NCI-H510A treated with DMSO at 0.1 percent for 48 hours (cell line): ENCODE measurements at places on chromosomes 4 and X.

GRCh38 chr4:169412046-169412445 lies 141.3 kb upstream of the SH3RF1 start:
- peak; percentile 6 for DNase-seq

DNA sequence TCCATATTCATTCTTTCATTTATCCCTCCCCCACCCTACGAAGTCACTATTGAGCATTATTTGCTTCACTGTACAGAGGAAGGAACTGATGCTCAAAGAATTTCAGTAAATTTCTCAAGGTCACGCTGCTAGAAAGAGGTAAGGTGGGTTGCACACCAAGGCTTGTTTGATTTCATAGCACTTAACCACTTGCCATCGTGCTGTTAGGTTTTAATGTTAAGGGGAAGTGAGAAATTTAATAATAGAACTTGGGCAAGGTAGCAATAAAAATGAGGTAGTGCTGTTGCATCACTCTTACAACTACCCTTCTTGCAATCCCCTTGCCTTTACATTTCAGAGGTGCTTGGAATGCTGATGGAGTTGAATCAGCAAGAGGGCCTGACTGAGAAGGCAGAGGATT lies 343.1 kb downstream of the MID1IP1 start:
- DNase-seq: no peak

DNA sequence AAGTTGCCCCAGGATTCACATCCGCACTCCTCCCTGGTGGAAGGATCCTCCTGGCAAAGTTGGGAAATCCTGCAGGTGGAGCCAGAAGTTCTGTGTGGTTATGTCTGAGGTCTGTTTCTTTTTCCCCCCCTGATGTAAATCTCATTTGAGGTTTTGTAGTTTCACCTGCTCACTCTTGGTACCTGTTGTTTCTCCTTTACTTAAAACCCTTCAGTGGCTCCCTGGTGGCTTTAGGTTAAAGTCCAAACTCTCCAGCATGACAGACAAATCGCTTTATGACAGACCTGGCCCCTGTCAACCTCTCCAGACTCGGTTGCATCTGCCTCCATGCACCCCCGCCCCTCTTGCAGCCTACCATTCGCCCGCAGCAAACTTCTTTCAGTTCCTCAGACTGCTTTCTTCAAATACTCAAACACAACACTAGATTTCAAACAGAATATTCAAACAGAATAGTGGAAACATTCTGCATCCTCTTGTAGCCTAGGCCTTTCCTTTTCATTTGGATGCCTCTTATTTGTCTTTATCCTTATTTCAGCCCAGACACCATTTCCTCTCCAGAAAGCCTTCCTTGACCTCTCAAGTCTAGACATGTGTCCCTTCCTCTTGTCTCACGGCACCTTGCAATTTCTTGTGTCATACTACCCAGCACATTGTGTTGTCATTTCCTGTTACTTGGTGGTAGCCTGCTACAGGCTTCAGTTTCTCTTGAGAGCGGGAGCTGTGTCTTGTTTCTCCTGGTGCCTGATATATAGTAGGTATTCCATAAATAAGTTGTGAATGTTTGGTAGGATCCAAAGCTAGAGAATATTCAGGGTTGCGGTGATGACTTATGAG lies 24.8 kb downstream of the IL13RA1 start:
- DNase-seq: no peak

DNA sequence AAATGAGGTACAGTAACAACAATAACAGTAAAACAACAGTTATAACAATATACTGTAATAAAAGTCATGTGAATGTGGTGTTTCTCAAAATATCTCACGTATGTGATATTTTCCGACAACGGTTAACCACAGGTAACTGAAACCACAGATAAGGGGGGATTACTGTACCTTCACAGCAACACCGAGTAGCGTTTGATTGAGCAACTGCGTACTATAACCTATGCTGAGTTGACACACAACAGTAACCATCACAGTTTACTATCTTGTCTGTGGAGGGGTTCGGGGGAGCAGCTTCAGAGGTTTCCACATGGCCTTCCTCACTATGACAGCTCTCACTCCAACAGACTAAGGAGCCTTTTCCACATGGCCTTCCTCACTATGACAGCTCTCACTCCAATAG lies 13.4 kb downstream of the RBMX2 start:
- no peak for DNase-seq

- no peak for DNase-seq
These were observed 29.6 kb downstream of the RTL5 start for GRCh38 chrX:72102126-72102525.

- peak; percentile 64 for DNase-seq
These were observed 63.6 kb downstream of the PALLD start for GRCh38 chr4:168560184-168561180.

GRCh38 chr4:186820391-186820891 lies 96.8 kb upstream of the FAT1 start:
- no peak for DNase-seq

DNA sequence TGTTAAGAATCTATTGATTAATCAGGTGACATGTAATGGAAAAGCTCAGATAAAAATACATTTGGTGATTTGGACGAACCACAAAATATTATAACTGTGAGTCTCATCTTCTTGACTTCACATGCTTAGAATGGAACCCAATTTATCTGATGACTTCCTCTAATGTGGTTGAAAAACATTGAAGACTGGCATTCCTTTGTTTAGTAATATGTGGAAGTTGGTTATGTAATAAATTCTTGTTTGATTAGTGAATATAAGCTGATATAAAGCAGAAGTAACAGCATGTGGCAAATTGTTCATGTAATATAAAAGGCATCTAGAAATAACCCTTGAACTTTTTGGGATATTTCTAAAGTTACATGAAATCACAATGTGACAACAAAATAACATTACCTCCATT lies 9.7 kb downstream of the GIMD1 start:
- no peak for DNase-seq

DNA sequence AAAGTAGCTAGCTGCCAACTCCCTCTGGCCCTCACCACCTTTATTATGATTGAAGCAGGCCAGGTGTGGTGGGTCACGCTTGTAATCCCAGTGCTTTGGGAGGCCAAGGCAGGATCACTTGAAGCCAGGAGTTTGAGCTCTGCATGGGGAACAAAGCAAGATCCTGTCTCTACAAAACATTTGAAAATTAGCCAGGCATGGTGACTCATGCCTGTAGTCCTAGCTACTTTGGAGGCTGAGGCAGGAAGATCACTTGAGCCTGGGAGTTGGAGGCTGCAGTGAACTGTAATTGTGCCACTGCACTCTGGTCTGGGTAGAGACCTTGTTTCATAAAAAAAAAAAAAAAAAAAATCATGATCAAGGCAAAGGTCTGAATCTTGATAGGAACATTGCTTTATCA lies 467.0 kb upstream of the DIPK2B start:
- no peak for DNase-seq

GRCh38 chrX:140815868-140816267 lies 106.3 kb downstream of the LINC00632 start:
- DNase-seq: no peak

- no peak for DNase-seq
These were observed 431.5 kb upstream of the BOD1L1 start for GRCh38 chr4:14059006-14059405.

- peak; percentile 51 for DNase-seq
These were observed 24.3 kb upstream of the NDNF start for GRCh38 chr4:121096629-121097028.

- DNase-seq: no peak
These were observed 138.9 kb upstream of the MID1 start for GRCh38 chrX:10759141-10759799.

DNA sequence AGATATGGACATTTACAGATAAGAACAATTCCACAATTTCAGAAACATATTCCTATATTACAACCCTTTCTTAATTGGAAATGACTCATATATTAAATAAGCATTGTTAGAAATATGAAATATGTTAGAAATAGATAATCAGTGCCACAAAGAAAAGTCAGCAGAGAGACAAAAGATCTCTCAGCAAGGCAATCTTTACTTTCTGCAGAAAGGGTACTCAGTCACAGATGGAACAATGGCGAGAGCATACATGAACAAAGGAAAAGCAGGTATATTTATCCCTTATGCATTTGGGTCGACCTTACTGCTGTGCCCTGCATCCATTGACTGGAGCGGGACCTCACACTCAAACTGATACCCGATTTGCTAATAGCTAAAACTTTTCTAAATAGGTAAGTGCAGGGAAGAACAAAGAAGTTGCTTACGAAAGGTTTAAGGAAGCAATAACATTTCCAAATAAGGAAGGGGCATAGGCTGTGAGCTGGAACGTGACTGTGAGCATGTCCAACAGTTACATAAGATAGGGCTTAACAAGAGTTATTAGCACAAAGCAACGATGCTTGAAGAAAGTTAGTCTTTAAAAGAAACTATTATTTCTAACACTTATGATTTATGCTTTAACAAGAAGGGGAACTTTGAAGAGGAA lies 40.8 kb downstream of the MGARP start:
- no peak for DNase-seq

- DNase-seq: no peak
These were observed 784.2 kb downstream of the GLUD2 start for GRCh38 chrX:121831601-121832000.

- DNase-seq: peak; percentile 22
These were observed 85.2 kb upstream of the CLCN4 start for GRCh38 chrX:10071451-10072144.

- no peak for DNase-seq
These were observed 147.3 kb downstream of the VEGFC start for GRCh38 chr4:176645246-176645960.

DNA sequence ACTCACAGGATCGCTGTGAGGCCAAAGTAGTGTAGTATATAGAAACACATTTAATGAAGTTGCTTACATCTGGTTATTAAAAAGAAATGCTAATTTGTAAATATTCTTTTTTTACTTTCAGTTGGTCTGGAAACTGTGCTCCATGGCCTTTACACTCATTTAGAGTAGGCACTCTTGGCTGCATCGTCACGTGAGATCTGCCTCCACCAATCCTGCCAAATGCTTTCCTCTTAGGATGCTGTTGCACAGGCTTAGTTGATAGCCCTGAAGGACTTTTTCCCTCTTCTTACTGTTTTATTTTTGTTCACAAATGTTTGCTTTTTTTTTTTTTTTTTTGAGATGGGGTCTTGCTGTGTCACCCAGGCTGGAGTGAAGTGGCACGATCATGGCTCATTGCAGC lies 6.3 kb downstream of the CPE start:
- no peak for DNase-seq

DNA sequence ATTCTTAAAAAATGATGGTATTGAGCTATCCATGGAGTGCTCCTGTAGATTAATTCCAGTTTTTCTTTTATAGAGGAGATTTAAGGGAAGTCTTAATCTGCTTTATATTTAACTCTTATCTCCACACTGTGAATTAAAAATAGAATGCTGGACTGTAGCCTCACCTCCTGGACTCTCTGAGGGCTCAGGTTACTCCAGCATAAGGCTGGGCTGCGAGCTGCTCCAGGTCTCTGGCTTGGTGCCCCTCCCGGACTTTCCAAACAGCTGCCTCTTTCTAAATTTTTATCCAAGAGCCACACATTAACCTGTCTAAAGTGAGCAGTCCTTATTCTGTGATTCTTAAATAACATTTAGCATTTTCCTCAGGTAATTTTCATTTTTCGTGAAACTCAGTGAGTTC lies 218.7 kb upstream of the JADE1 start:
- DNase-seq: peak; percentile 16

DNA sequence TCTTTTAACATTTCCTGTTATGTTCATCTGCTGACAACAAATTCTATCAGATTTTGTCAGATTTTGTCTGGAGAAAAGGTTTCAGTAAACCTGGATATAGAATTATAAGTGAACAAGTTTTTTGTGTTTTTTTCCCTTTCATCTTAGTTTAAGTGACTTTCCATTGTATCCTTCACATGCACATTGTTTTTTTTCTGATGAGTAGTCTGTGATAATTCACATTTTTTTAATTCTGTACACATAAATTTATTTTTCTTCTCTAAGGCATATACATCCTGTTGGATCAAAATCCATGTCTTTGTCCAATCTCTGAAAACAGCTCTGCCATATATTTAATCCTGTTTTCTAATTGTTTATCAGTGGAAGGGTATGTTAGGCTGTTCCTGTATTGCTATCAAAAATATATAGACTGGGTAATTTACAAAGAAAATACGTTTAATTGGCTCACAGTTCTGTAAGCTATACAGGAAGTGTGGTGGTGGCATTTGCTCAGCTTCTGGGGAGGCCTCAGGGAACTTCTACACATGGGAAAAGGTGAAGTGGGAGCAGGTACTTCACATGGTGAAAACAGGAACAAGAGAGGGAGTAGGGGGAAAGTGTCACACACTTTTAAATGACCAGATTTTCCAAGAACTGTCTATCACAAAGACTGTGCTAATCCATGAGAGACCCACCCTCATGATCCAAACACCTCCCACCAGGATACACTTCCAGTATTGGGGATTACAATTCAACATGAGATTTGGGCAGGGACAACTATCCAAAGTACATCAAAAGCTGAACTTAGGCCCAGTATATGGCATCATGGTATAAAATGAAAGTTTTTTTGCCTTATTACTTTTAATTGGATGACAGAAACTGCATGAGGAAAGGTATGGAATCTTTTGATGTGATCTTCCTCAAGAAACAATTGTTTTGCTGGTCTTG lies 45.6 kb upstream of the GRID2 start:
- DNase-seq: no peak

- no peak for DNase-seq
These were observed 150.5 kb upstream of the DDIT4L start for GRCh38 chr4:100340512-100341485.

DNA sequence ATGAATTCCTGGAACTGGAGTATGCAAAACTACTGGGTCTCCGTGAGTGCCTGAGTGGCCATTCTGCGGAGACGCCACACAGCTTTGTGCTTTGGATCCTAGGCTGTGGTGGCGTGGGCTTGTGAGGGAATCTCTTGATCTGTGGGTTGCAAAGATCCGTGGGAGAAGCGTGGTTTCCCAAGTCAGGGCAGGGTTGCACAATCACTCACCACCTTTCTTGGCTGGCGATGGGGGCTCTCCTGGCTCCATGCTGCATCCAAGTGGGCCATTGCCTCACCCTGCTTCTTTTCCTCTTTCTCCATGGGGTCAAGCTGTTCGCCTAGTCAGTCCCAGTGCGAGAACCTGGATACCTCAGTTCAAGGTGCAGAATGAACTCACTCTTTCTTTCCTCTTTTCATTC lies 62.5 kb downstream of the SLAIN2 start:
- no peak for DNase-seq

- no peak for DNase-seq
These were observed 153.7 kb downstream of the PPP4R3C start for GRCh38 chrX:27309406-27309805.

- no peak for DNase-seq
These were observed 47.0 kb downstream of the STX18 start for GRCh38 chr4:4494882-4495281.

GRCh38 chrX:100745806-100746537 lies 14.1 kb upstream of the SYTL4 start:
- DNase-seq: no peak
